NCI-H774 (cell line): ENCODE measurements at places on chromosomes 3 and 15.

- DNase-seq: no peak
Observed at GRCh38 chr3:78732893-78733292, 1034.9 kb downstream of the ROBO1 start.

DNA sequence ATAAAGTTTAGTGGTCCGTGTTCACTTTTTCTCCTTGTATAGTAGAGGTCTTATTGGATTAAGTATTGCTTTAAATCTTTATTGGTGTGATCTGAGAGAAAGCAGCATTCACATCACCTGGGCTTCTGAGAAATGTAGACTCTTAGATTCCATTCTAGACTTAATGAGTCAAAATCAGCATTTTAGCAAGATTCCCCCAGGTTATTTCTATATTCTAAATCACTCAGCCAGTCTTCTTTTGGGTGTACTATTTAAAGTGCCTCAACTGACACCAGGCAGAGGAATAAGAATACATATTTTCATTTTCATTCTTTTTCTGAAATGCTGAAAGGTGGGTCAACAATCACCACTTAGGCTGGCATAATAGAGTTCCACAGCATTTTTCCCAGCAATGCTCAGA is 481.7 kb downstream of the TUSC7 start:
- no peak for DNase-seq

- DNase-seq: no peak
Observed at GRCh38 chr15:40358471-40359353, 693 bp downstream of the DISP2 start.

DNA sequence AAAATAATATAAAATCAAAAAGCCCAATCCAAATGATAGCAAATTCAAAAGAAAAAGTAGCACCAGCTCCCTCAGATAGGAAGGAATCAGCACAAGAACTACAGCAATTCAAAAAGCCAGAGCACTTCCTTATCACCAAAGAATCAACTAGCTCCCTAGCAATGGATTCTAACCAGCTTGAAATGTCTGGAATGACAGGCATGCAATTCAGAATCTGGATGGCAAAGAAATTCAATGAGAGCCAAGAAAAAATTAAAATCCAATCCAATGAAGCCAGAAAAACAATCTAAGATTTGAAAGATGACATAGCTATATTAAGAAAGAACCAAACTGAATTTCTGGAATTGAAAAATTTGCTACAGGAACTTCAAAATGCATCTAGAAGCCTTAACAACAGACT is 1334.4 kb upstream of the ALCAM start:
- DNase-seq: no peak

GRCh38 chr15:51917493-51917892 is 54.1 kb downstream of the LEO1 start:
- DNase-seq: peak; percentile 33

GRCh38 chr3:118946449-118946848 is 88.2 kb downstream of the IGSF11 start:
- DNase-seq: no peak

DNA sequence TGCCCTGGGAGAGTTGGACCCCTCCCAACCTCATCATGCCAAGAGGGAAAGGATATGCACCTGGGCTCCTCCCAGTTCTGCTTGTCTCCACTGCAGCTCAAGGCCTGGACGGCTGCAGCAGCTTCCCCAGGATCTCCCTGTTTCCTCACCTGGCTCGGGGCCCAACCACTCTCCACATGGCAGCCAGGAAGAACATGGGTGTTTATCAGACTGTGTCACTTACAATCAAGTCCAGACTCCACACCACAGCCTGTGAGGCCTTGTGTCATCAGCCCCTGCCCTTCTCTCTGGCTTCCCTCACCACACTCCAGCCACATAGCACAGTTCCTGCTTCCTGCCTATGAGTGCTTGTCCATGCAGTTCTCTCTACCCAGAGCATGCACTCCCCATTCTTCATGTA is 534.4 kb downstream of the EPHB1 start:
- DNase-seq: no peak

DNA sequence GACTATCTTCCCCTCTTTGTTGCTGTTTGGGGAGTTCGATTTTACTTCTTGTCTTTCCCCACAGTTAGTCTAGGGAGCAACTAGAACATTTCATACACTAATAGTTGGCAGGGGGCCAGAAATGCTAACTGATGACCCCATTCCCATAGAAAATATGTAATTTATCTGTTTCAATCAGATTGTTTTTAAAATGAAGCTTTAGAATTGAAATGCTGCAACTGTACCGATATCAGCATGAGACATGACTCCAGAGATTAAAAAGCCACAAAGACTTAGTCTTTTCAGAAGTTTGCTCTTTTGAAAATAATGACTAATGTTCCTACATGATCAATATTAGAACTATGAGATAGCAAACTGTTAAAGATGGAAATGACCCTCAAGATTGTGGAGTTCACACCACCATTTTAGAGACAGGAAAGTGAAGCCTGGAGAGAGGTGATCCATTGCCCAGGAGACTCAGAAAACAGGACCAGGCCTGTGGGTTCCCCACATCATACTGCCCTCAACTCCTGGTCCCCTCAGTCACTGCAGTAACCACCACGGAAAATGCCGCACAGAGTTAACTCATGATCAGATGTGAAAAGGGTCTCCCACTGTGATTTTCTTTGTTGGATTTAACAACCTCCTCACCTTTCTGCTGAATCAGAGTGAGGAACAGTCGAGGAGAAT is 130.3 kb downstream of the CHDH start:
- DNase-seq: no peak

- no peak for DNase-seq
Observed at GRCh38 chr3:145183261-145183660, 977.7 kb downstream of the PLOD2 start.

GRCh38 chr3:31284776-31285175 is 247.9 kb upstream of the STT3B start:
- no peak for DNase-seq

DNA sequence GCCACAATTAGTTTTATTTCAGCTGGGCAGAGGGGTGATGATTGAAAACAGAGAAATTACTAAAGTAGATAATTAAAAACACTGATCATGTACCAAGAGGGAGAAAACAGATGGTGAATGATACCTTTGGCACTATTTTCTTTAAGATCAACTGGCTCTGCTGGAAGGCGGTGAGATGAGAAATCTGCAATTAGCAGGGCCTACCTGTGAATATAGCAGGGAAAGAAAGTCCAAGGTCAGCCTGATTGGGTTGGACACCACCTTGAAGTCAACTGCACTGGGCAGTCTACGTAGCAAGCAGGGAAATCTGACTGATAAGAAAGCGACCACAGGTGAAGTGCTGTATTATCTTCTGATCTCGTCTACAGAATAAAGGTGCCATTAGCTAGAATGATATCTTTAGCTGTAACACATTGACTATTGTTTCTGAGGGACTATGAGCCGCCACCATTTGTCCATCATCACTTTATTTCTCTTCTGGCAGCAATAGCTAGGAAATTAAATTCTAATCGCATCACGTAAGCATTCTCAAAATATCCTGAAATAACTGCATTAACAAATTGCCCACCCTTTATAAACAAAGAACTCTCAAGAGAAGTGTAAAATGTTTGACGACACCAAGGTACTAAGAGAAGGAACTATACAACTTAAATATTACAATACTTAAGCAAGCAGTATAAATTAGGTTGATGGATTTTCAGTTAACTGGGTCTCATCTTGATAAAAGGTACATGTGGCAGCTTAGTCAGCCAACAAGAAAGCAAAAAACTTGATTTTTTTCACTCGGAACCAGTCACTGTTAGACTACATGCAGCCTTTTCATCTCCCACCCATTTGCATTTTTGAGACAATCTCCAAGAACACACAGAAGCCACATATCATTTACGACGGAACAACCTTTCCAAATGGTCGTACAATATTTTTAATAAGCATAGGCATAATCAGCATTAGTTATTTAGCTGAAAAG is 1.3 kb downstream of the NEDD4 start:
- no peak for DNase-seq

GRCh38 chr3:196111939-196112386 is 30.1 kb upstream of the TFRC start:
- no peak for DNase-seq

- peak; percentile 22 for DNase-seq
Observed at GRCh38 chr3:111668888-111669488, 73.8 kb upstream of the ZBED2 start.
